ENCODE measurements at places on chromosomes 7 and 10.

- no peak for DNase-seq
Observed at GRCh38 chr10:33027088-33027487, 69.1 kb upstream of the ITGB1 start.

DNA sequence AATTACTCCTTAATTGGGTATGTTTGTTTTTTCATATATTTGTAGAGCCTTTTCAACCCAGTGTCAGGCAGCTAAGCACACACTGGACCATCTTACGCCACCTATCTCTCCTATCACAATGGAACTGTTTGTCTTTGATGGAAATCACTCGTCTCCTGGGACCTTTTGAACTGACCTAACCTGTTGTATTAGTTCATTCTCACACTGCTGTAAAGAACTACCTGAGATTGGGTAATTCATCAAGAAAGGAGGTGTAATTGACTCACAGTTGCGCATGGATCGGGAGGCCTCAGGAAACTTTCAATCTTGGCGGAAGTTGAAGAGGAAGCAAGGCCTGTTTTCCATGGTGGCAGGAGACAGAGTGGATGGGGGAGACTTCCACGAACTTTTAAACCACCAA, 182.0 kb downstream of the TCERG1L start:
- DNase-seq = no peak

- no peak for DNase-seq
Observed at GRCh38 chr7:36304099-36304425, 85.6 kb upstream of the ANLN start.

DNA sequence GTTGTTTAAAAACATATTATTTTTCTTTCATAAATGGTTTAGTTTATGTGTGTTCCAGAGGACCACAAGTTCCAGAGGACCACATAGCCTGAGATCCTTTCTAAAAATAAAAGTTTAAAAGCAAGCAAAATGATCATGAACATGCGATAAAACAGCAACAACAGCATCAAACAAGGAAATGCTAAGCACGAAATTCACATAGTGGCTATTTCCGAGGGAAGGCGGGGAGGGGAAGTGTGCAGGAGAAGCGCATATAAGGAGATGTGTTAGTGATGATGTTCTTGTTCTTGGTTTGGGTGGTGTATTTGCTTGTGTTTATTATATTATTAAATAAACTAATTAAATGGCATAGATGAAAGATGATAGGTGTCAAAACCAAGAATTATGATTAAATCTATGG, 1.2 kb downstream of the TBATA start:
- no peak for DNase-seq

DNA sequence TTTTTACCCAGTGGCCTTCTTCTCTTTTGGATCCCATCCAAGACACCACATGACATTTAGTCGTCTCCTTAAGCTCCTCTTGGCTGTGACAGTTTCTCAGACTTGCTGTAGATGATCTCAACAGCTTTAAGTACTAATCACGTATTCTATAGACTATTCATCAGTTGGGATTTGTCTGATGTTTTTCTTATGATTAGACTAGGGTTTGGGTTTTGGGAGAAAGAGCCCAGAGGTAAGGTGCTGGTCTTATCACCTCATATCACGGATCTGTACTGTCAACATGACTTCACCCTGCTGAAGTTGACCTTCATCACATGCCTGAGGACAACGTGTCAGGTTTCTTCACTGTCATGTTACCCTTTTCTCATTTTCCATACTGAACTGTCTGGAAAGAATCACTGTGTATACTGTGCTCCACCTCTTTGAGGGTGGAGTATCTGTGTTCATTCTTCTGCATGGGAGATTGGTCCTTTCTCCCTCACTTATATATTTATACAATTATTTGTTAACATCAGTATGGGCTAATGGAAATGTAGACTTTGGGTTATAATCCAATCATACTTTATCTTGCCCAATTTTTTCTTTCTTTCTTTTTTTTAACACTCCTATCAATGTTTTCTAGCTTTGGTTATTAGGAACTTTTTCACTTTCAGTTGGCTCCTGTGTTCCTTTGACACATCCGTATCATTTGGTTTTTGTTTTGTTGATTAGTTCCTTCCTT, 6.4 kb upstream of the HKDC1 start:
- no peak for DNase-seq

GRCh38 chr10:129771991-129772431, 192.1 kb downstream of the EBF3 start:
- DNase-seq = no peak

DNA sequence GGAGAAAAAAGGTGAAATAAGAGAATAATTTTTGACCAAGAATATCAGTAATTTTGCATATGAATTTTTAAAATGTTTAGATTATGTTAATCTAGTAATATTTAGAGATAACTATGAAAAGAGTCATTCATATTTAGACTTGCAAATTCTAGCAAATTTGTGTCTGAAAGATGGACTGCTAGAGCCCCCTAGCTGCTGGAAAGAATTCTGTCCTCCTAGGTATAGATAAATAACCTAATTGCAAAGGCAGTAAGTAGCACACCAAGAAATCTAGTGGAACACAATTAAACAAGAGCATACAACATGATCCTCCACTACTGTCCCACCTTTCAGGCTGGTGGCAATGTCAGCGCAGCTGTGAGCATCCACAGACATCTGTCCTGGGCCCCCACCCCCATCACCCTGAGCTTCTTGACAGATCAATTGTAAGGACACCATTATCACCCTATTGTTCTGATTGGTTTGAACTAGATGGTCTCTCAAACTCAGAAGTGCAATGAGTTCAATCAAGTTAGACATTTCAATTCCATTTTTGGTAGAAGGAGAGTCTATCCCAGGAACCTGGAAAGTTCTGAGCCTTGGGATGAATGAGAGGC, 15.0 kb upstream of the GFRA1 start:
- DNase-seq = peak; percentile 7

DNA sequence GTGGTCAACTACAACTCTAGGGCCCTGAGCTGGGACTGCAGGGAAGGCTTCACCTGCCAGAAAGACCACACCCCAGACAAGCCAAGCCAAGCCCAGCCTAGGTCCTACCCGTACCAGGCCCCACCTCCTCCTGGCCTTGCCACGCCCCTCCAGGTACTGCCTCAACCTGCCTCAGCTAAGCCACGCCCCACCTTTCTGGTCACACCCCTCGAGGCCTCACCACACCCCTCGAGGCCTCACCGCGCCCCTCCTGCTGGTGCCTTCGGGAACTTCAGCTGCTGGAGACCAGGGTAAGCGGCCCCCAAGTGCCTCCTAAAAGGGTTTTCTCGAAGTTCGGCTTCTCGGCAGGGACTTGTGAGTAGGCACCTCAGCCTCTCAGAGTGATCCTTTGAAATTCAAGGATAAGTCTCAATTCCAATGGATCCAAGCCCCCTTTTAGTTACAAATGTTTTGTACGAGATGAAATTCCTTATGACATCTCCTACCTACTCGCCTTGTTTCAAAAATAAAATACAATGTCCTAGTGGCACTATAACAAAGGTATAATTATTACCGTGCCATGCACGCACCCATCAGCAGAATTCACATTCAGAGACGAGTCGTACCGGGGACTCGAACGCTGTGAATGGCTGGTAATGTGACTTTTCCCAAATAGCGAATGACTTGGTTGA, 171.2 kb downstream of the ARHGAP21 start:
- DNase-seq = no peak

DNA sequence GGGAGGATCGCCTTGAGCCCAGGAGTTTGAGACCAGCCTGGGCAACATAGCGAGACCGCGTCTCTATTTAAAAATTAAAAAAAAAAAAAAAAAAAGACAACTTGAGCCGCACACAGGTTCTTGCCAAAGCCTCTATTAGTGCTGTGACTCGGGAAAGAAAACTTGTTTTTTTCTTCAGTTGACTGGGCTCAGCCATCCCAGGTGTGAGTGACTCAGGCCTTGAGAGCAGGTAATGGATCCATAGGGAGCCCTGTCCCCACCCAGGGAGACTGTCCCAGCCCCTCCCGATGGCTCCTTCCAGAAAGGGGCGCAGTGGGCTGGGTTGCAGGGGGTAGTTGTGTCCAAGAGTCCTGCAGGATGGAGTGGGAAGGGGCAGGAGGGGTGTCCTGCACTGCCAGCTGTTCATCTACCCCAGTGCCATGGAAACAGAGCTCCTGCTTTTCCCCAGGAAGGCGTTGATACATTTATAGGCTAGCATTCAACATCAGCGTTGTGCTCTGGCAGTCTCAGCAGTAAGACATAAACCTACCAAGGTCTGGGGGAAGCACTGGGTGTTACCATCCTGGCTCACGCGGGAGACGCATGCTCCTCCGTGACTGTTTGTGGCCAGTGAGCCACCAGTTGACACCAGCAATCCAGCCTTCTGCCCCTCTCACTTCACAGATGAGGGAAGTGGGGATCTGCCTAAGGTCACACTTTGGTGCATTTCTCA, 126.6 kb downstream of the CUX1 start:
- DNase-seq = no peak

- DNase-seq = no peak
Observed at GRCh38 chr10:30184397-30185033, 125.1 kb upstream of the JCAD start.

DNA sequence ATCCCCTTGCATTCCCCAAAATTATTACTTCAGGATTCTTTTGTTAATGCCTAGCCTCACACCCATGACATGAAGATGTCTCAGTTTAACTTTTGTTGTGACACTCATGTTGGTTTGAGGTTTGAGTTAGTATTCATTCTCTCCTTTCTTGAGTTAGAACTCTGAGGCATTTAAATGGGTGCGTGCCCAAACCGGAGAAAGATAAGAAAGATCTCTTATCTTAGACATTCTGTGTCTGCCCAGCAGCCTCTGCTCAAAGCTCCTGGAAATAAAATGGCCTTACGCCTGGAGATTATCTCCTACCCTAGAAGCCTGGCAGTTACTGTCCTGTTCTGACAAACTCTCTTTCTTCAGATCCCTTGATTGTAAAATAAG, 26.3 kb downstream of the WBP1L start:
- no peak for DNase-seq

DNA sequence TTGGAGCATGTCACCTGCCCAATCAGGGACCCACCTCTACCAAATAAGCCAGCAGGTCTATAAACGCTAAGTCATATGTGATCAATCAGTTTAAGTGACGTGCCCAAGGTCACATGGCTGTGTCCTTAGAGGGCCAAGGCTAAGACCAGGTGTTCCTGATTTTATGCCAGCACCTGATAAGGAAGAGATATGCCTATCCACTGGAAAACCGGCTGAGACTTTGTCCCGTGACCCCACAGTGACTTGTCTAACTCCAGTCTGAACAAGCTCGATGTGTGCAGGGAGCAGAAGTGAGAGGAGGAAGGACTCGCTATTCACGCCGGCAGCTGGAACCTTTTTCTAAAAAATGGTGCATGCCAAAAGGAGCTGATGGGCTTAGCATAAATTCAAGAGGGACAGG, 57.0 kb downstream of the PRKAG2 start:
- no peak for DNase-seq

- DNase-seq = no peak
Observed at GRCh38 chr7:44454348-44454747, 36.1 kb downstream of the NUDCD3 start.

GRCh38 chr7:106514881-106515280, 146.1 kb downstream of the CCDC71L start:
- DNase-seq = no peak

- DNase-seq = no peak
Observed at GRCh38 chr7:96308253-96308949, 13.5 kb downstream of the SLC25A13 start.

DNA sequence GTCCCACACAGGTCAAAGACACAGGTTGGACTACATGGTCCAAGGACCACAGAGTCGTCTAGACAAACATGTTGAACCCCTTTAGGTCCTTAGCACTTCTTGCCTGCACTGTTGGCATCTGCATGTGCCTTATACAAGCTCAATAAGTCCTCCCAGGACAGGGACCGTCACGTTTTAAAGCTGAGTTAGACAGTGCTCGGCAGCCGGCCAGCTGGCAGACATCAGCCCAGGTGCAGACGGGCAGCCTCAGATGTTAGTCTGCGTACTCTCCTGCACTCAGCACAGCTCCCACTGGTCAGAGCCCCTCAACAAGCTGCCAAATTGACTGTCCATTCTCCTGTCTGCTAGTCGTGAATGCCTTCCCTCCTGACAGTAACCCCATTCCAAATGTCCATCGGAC, 34.9 kb downstream of the PARP12 start:
- DNase-seq = no peak

GRCh38 chr10:7498111-7498510, 87.3 kb upstream of the SFMBT2 start:
- DNase-seq = no peak

DNA sequence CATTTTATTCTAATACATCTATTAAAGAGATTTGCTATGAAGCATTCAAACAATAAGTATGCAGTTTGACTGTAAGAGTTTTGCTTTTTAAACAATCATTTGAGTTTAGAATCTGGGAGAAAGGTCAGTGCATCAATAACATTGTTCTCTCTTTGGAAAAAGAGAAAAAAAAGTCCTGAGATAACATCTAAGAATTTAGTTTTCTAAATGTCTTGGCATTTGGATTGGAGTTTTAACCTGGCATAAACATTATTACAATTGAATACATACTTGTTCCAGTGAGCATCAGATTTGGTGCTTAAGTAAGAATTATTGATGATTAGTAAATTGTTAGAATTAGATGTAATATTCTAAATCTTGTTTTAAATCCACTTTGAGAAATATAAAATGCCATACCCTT, 47.2 kb upstream of the AKR1E2 start:
- DNase-seq = no peak

- no peak for DNase-seq
Observed at GRCh38 chr7:106644999-106645398, 16.0 kb downstream of the CCDC71L start.

GRCh38 chr10:117166418-117167345, 28.6 kb upstream of the VAX1 start:
- no peak for DNase-seq

- DNase-seq = no peak
Observed at GRCh38 chr7:6709808-6710207, 3.1 kb upstream of the ZNF12 start.

- DNase-seq = no peak
Observed at GRCh38 chr10:119162452-119163092, 2.9 kb downstream of the SFXN4 start.

Measured in AG04450 (cell line).